ENCODE measurements at places on chromosomes 16 and 17. TPM values are rescaled to one million over a fixed set of nuclear protein-coding genes. Genes with fewer than 3 reads are reported as not detected.
A peak's percentile ranks its signal among the peaks of the same experiment; 100 is the strongest.

The KRT16 gene
- total RNA-seq, result 79.2 TPM

- DNase-seq, result no peak
These were observed 87.0 kb upstream of the LGALS9 start for GRCh38 chr17:27543958-27544349.

GRCh38 chr16:81554979-81555378 lies 110.4 kb downstream of the CMIP start:
- DNase-seq, result no peak

DNA sequence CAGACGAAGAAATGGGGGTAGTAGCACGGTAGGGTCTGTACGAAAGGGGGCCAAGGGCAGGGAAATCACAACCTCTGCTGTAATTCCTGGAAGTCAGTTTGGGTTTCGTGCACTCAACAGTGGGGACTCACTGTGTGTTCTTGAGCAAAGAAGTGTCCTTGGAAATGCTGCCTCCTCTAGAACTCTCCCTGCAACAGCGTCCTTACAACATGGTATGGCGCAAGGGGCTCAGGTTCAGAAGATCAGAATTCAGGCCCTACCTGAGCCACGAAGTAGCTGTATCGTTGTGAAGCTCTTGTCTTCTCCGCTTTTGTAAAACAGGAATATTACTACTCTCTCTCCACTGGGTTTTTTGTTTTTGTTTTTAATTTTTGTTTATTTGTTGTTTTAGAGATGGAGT lies 106.2 kb upstream of the CLEC3A start:
- peak; percentile 45 for DNase-seq

DNA sequence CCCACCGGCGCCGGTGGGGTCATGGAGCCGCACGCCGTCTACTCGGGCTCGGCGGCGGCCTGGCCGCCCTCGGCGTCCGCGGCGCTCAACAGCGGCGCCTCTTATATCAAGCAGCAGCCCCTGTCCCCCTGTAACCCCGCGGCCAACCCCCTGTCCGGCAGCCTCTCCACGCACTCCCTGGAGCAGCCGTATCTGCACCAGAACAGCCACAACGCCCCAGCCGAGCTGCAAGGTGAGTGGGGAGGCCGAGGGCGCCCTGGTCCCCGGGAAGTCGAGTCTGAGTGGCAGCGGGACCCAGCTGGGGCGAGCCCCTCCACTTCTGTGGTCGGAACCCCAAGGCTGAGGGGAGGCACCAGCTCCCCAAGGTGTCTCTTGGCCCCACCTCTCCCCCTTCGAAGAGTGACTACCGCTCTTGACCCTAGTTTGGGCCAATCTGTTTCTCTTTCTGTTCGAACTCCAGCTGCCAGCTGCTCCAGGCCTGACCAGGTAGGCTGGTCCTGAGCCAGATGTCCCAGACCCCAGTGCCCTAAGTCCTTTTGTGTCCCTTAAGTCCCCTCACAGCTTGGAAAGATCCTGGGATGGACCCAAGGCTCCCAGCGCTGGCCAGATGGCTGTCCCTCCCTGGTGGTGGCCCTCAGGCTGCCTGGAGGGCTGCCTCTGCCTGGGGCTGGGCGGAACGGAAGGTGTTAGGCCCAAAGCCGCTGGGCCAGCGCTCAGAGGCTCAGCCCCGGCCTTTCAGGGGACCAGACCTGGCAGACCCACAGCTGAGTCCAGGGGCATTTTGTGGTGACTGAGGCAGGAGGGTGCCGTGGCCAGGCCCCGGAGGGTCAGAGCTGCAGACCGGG lies 1.2 kb downstream of the FOXF1 start:
- no peak for DNase-seq

Data from lower leg skin (tissue), 4 donors.